Activated CD4-positive, alpha-beta memory T cell treated with anti-CD3 and anti-CD28 coated beads for 36 hours (primary cell): ENCODE measurements at places on chromosomes 5 and 9. TPM values are rescaled to one million over a fixed set of nuclear protein-coding genes. Genes with fewer than 3 reads are reported as not detected.

- no peak for DNase-seq
Observed at GRCh38 chr5:8333485-8333884, 464.5 kb downstream of the MTRR start.

- DNase-seq = no peak
Observed at GRCh38 chr5:161277011-161277410, 269.5 kb downstream of the GABRB2 start.

DNA sequence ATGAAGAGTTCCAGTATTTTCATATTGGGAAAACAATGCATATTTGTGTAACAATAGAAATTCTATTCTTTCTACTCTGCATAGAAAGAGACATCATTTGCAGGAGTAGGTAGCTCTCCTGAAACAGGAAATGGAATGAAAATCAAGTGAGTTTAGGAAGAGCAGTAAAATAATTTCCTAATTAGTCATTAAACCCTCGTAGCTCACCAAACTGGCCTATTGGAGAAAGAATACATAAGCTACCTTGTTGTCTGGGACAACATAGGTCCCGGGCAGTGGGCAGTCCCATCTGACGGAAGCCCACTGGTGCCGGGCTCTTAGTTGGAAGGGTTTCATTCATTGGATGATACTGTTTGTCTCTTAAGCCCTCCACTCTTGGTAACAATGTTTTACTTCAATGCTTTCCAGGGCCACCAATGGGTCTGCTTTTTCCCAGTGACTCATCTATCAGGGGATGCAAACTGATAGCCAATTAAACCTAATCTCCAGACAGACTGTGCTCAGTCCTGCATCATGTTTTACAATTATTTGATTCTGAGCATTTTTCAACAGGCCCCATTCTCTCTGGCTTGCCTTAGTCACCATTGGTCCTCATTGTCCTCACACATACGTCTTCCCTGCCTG is 46.5 kb downstream of the GNA14 start:
- no peak for DNase-seq

DNA sequence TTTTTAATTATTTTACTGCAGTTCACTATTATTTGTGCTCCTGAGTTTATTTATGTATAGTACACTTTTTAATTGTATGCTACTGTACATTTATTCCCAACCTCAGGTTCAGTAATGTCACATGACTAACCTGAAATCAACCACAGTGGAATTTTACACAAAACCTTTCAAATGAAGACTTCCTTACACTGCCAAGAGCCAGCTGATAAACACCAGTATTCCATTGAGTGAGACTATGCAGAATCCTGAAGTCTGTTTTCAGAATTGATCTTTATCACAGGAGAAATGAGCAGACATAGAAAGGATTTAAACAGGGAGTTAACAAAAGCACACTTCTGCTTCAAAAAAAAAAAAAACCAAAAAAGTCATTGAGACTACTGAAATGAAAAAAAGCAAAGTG is 219.5 kb downstream of the PRR16 start:
- DNase-seq = no peak

DNA sequence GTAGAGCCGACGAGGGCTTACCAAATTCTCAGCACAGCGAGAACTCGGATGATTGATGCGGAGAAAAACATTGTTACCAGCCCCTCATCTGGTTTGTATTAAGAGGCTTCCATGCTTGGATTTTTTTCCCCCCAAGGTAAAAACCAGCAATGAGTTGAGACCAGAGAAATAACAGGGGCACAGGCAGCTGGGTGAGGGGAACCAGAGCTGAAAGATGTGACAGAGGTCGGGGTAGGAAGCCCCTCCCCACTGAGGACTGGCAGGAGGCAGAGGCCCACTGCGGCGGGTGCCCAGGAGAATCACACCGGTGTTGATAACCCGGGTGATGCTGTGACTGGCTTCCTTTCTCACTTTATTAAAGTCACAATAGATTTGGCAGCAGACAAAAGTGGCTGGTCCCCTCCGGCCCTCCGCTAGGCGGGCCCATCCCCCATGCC is 116.5 kb upstream of the PHYKPL start:
- DNase-seq = no peak

DNA sequence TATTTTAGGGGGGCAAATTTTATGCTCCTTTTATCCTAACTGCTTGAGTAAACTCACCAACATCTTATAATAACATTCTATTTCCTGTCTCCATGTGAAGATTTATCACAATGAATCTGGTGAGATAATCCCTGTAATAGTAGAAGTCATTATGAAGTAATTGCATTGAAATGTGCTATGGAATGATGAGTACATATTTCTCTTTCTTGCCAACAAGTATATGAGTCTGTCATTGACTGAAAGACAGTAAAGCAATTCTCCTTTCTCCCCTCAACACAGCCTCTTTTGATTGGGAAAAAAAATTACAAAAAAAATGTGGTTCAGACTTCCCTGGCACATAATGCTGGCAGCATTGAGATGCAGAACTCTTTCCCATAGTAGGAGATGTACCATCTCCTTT is 459.2 kb upstream of the RGMB start:
- no peak for DNase-seq

DNA sequence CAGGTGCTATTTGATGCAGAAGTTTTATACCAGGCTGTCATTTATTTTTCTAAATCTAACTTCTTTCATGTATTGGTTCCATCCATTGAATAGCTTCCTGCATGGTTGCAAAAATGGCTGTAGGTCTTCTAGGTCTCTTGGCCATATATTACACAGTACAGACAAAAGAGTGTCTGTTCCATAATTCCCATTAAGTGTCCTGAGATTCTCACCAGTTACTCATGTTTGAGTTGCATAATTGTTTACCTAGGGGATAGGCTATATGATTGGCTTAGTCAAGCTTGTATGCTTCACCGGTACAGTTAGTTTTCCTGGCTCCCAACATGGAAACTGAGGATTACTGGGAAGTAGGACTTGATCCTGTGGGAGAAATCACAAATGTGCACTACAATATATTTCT is 399.4 kb upstream of the NUDT12 start:
- no peak for DNase-seq

DNA sequence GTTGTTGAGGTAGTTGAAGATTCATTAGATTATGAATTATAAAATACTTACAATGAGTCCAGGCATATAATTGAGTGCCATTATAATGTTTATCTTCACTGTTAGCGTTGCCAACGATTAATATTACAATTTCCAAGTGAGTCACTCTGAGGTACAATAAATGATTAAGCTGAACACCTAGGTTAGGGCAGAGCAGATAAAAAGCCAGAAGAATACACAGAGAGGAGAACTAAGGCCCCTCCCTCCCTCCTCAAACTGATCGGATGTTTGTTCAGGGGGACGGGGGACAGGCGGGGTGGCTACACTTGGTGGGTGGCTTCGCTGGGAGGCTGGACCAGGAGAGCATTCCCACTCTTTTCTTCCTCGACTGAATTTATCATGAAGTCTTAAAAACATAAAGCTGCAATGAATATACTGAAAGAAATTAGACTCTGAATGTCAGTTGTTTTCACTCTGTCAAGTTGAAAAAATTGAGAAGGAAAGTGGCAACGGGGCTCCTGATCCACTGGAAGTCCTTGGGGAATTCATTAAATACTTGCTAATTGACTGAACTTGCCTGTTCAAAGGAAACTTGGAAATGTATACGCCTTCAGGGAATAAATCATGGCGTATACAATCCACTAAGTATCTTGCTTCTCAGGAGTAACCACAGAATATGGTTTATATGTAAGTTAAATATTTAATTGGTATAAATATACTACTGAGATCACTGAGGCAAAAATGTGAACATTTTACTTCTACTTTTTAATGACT is 198.1 kb downstream of the TSSK1B start:
- no peak for DNase-seq

- DNase-seq = no peak
Observed at GRCh38 chr5:93034621-93035590, 546.1 kb downstream of the NR2F1-AS1 start.

GRCh38 chr5:44402084-44402483 is 12.9 kb upstream of the FGF10 start:
- no peak for DNase-seq

DNA sequence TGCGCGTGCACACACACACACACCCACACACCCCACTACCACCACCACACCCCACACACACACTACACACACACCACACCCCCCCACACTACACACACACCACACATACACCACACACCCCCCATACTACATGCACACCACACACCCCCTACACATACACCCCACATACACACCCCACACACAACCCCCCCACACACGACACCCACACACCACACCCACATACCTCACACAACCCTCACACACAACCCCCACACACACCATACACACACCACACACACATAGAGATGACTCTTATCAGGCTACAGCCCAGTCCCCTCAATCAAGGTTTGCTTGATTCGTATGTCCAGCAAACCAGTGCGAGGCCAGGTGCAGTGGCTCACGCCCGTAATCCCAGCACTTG is 25.7 kb downstream of the SLC46A2 start:
- no peak for DNase-seq

DNA sequence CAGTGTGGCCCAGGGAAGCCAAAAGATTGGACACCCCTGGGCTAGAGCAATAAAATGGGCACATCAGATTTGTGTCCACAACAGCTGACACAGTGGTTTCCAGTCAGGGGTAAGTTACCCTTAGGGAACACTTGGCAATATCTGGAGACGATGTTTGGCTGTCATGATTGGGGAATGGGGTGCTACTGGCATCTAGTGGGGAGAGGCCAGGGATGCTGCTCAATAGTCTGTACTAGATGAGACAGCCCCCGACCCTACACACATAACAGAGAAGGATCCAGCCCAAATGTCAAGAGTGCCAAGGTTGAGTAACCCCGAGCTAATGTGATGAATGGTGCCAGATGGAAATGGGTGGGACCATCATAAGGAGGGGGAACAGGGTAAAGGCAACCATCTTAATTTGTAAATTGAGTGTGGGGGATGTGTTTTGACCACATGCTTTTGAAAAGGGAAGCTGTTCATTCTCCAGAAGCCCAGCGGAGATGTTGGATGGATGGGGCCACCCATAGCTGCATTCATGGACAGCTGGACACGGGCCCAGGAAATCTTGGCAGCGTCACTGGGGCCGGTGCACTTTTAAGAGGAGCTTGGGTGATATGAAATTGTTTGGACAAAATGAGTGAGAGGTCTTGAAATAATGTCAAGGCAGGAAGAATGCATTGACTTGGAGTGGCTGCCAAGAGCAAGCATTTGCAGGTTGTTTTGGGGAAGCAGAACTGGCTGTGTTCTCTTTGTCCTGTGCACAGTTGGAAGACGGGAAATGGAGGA is 33.4 kb downstream of the SYK start:
- DNase-seq = no peak

GRCh38 chr5:127571314-127572131 is 54.1 kb downstream of the PRRC1 start:
- no peak for DNase-seq

DNA sequence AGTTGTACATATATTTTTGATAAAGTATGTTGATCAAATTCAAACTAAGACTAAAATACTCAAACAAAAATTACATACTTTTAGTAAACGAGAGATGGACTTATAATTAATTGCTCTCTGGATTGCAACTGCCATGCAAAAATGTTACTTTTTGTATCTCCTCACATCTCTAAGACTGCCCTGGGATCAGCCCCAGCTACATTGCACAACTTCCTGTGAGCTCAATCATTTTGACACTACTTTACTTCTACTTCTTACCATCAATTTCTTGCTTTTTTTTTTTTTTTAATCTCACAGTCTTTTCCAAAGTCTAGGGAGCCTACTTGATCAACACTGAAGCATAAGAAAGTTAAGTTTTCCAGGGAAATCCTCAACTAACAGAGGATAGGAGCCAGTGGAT is 506.0 kb upstream of the CDH10 start:
- no peak for DNase-seq

GRCh38 chr5:104606258-104606829 is 1043.8 kb upstream of the NUDT12 start:
- no peak for DNase-seq

- no peak for DNase-seq
Observed at GRCh38 chr9:37283730-37284325, 138.7 kb upstream of the GRHPR start.

DNA sequence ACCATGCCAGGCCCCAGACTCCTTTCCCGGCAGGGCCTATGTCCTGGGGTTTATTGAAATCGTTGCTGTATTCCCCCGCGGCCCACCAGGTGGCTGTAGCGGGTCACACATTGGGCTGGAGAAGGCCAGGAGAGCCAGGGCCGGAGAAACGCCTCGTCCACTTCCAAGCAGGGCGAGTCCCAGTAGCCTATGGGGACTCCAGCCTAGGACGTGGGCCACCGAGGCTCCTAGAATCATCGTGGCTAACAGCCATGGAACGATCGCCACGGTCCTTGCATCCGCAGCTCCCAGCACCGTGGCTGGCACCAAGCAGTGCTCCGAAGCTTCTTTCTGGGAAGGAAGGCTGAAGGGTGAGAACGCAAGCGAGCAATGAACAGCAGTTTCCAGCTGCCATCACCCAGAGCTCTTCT is 87.7 kb downstream of the ENTREP1 start:
- no peak for DNase-seq

- no peak for DNase-seq
Observed at GRCh38 chr9:17065062-17065461, 69.8 kb upstream of the CNTLN start.

GRCh38 chr5:109944461-109944860 is 254.7 kb downstream of the MAN2A1 start:
- no peak for DNase-seq

DNA sequence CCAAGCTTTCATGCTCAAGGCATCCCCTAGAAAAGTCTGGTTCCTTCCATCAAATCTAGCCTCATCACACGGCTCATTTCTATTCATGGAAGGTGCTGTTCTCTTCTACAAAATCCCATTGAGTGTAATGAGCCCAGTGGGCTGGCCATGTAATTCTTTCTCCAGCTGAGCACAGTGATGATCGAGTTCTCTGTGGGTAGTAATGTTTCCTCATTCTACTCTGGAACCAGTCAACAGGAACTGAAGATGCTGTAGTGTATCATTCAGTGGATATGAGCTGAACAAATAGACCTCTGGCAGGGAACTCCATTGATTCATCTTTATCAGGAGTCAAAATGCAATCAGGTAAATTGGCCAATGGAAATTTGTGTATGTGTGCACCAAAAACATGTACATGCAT is 149.2 kb downstream of the LRRC70 start:
- no peak for DNase-seq

- peak; percentile 15 for DNase-seq
Observed at GRCh38 chr9:17578911-17579793, at the start of gene SH3GL2. SH3GL2 (plus strand) TSS chr9:17579066.

GRCh38 chr9:130891688-130892476 is 4.7 kb downstream of the QRFP start:
- DNase-seq = no peak

GRCh38 chr9:126883636-126884035 is 23.2 kb downstream of the ZBTB34 start:
- DNase-seq = no peak

GRCh38 chr5:106843812-106844416 is 826.8 kb downstream of the EFNA5 start:
- no peak for DNase-seq

Gene HSD17B3
- total RNA-seq = not detected

Gene PCDHAC2
- total RNA-seq = not detected

Gene SH3TC2
- not detected for total RNA-seq

Gene GRIN1
- not detected for total RNA-seq

Gene GABRA1
- total RNA-seq = not detected

Gene ELOVL7
- total RNA-seq = 0.34 TPM

Gene OR1Q1
- total RNA-seq = not detected

Gene TPPP
- total RNA-seq = 0.53 TPM

Gene ZNG1E
- total RNA-seq = 34.5 TPM

Gene N4BP3
- total RNA-seq = 3.2 TPM

Gene ENTPD8
- not detected for total RNA-seq

Gene TXN
- total RNA-seq = 554 TPM

Gene PPIC
- not detected for total RNA-seq

Gene DAP
- total RNA-seq = 39.7 TPM

Gene UGT3A2
- total RNA-seq = not detected

Gene PKD2L2
- not detected for total RNA-seq
